ENCODE measurements at places on chromosomes 7 and 10.

DNA sequence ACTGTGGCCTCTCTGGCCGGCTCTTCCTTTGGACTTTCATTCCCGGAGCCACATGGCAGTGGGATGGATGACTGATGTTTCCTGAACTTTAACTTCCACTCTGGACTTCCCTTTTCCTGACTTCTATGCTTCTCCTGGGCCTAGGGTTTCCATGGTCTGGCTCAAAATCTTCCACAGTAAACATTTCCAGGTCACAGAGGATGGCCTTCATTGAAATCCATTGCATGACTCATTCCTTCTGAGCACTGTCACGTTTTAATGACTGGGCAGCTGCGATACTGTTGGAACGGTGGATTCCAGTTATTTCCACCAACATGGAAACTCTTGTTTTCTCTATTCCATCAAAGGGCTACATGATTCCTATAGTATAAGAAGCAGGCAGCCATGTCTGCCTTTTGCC lies 24.4 kb upstream of the ZNF273 start:
- DNase-seq = no peak

GRCh38 chr10:48309711-48310226 lies 3.3 kb downstream of the MAPK8 start:
- peak; percentile 75 for DNase-seq

- no peak for DNase-seq
Measured at GRCh38 chr10:110426294-110427181, 71.2 kb upstream of the DUSP5 start.

GRCh38 chr7:101405474-101406067 lies 42.9 kb downstream of the COL26A1 start:
- DNase-seq = no peak

GRCh38 chr7:86929293-86930109 lies 130.0 kb downstream of the ELAPOR2 start:
- DNase-seq = no peak

- DNase-seq = no peak
Measured at GRCh38 chr10:33955676-33956075, 621.2 kb upstream of the NRP1 start.

DNA sequence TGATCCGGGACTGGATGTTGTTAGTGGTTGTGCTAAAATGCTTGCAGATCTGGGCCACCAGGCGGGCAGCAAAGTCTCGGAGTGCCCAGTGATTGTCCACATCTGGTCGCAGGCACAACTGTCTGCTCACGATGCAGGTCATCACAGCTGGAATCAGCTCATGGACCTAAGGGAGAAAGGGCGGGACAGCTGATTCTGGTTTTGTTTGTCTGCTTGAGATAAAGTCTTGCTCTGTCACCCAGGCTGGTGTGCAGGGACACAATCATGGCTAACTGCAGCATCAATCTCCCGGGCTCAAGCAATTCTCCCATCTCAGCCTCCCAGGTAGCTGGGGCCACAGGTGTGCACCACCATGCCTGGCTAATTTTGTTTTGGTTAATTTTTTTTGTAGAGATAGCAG lies 8.0 kb downstream of the TAF6 start:
- DNase-seq = no peak

- no peak for DNase-seq
Measured at GRCh38 chr7:96052860-96053470, 268.9 kb downstream of the SLC25A13 start.

- no peak for DNase-seq
Measured at GRCh38 chr7:19373334-19373733, 228.1 kb upstream of the FERD3L start.

DNA sequence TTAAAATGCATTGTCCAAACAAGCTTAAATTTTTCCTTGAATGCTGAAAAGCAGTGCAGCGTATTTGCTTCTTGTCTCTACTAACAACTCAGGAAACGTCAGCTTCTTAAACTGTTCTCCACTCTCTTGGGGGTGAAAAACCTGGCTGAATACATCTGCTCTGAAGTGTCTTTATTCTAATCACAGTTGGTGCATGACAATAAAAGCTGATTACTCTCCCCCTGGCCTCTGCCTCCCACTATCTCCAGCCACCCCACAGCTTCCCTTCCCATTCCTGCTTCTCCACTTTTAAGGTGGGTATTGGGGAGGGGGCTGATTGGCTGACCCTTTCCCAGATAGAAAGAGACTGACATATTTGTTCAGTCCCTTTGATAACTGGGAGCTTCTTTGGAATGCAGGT lies 456.0 kb downstream of the SORCS1 start:
- no peak for DNase-seq

DNA sequence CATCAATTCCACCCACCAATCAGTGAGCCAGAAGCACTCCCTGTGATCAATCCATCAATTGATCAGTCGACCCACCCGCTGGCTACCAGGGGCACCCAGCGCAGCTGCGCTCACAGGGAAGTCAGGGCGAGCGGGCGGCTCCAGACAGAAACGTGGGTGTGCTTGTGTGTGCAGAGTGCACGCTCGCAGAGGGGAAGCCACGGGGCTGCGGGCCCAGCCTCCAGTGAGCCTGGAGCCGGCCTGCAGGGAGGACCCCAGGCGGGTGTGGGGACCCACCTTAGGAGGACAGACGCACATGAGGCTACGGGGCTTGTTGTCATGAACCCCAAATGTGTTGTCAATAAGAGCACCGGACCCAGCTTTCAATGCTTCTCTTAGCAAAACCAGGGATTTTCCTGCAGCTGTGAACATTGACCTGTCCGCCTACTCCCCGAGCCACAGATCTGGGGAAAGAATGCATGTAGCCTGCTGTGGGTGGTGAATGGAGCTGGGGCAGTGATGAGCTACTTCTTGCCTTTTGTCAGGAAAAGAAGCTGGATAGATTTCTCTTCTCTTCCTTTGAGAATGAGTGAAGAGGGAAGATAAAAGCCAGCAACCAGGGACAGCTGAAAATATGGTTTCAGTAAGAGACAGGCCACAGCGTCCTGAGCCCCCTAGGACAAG lies 497.8 kb downstream of the DNAJB6 start:
- DNase-seq = no peak

DNA sequence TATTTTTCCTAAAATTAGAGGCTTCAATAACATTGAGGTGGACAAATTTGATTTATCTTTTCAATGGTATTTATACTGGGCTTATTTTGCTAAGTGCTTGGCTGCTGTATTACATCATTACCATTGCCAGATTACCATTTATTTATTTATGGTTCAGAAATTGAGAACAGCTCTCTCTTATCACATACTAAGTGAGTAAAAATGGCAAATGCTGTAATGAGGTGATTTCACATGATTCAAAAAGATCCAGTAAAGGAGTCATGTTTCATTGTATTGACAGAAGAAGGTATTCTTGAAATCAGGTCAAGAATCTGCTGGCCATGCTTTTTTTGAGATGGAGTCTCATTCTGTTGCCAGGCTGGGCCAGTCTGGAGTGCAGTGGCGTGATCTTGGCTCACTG lies 322.6 kb downstream of the KIF20B start:
- no peak for DNase-seq

DNA sequence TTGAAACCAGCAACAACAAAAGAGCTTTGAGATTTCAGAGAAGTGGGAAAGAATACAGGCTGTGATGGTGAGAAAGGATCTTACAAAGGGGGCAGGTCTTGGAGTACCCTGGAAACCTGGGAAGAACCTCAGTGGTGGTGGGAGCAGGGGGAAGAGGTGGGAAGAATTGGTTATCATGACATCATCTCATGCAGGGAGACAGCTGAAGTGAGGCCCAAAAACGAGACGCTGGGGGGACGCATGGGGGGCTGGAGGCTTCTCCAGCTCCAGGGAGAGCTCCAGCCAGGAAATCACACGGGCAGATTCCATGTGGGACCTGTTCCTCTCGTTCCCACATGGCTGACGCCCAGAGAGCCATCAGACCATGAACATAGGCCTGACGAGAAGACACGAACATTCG lies 177.3 kb upstream of the RNF32 start:
- no peak for DNase-seq

GRCh38 chr7:12062062-12062461 lies 149.0 kb upstream of the TMEM106B start:
- DNase-seq = no peak

GRCh38 chr7:92837000-92837749 lies 802 bp upstream of the CDK6 start:
- DNase-seq = no peak
